IMR-90 (cell line): ENCODE measurements at places on chromosomes 2 and 18. TPM values are rescaled to one million over a fixed set of nuclear protein-coding genes. Genes with fewer than 3 reads are reported as not detected.
A peak's percentile ranks its signal among the peaks of the same experiment; 100 is the strongest.

- no peak for DNase-seq
These were observed 18.0 kb downstream of the REL start for GRCh38 chr2:60899230-60899891.

DNA sequence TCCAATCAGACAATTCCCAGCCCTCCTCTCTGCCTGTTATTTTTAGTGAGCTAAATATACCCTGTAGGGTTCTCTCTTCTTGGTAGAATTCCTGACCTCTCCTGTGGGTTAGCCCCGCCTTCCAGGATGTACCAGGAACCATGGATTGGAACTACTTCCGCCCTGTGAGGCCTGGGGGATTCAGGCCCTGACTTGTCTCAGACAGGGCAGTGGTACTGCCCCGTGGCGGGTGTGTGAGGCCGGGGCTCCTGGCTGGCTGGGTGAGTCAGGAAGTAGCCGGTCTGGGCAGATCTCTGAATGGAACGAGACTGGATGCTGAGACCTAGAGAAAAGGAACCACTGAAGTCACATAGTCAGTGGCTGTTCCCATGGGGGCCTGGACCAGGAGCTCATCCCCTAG lies 50.5 kb downstream of the DYSF start:
- DNase-seq = no peak

Gene CAPN14
- total RNA-seq = under 0.01 TPM in 2 replicates

Gene IFIH1
- total RNA-seq = 1.4 and 2.2 TPM in 2 replicates

DNA sequence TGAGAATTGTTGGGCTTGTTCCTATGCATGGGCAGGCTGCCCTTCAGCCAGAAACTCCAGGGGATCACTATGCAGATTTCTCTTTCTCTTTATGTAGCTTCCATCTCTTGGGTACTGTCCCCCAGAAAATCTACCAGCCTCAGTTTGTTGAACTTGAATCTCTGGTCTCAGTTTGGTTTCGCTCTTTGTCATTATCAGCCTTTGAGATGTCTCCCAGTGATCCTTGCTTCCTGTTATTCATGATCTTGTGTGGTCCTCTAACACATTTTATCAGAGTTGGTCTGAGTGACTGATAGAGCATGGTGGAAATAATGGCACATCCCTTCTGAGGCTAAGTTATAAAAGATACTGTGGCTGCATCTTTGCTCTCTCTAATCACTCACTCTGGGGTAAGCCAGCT lies 7.8 kb downstream of the TMEM87B start:
- DNase-seq = no peak

GRCh38 chr2:50607721-50608120 lies 424.2 kb downstream of the NRXN1 start:
- DNase-seq = no peak

DNA sequence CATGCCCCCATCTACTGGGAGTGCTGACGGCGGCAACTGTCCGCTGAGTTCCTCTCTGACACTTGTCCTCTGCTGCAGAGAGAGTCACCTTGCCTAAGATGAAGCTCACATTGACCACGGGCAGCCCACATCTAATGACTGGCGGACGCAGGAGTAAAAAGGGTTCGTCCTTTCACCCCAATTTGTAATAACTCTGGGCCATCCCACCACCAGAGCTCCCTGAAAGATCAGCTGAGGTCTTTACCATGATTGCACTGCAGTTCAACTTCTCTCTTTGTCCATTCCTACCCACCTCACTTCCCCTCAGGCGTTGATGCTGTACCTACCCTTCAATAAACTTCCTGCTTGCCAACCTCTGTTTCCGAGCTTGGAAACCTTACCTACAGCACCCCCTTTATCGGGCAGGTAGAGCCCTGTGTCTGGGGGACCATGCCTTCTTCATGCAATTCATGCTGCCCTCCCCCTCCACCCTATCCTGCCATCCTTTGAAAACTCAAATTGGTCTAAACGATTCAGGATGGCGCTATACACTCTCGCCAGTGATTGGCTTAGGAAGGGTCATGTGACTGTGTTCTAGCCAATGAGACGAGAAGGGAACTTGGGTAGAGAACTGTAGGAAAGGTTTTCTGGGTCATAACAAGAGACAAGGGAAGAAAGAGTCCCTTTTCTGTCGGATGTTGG lies 10.3 kb upstream of the B3GNT2 start:
- DNase-seq = no peak

Gene BZW1
- total RNA-seq = 268 and 323 TPM in 2 replicates

- DNase-seq = no peak
These were observed 146.2 kb upstream of the ITGA4 start for GRCh38 chr2:181310967-181311366.

Gene GALR1
- not detected in 2 replicates for total RNA-seq

- peak; percentile 6 for DNase-seq
These were observed 289.0 kb downstream of the CDH2 start for GRCh38 chr18:27887711-27888495.

Gene AKAIN1
- total RNA-seq = not detected in 2 replicates

DNA sequence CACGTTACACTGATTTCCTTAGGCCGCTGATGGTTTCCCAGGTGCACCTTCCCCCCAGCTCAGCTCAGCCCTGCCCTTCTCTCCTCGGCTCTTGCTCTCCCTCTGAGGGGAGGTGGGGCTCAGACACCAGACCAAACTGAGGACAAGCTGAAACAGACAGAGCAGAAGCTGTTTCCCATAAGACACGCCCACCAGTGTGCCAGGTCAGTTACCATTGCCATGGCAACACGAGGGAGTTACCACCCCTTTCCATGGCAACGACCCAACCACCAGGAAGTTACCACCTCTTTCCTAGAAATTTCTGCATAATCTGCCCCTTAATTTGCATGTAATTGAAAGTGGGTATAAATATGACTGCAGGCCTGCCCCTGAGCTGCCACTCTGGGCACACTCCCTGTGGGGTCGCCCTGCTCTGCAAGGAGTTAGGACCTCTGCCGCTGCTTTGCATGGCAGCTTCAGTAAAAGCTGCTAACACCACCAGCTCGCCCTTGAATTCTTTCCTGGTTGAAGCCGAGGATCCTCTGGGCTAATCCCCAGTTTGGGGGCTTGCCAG lies 120.9 kb upstream of the SMIM21 start:
- DNase-seq = no peak

DNA sequence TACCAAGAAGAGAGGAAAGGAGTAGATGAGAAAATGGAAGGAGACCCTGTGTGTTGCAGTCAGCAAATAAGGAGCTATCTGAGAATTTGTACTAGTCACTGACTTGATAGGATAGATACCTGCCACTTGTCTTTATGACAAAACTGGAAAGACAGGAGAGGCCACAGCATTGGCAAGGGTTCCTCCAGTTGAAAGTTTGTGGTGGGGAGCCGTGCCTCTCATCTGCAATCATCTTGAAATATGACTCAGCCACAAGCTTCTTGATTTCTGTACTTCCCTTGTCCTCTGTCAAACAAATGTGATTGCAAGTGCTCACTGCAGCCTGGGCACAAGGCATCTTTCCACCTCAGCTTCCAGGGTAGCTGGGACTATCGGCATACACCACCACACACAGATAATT lies 99.1 kb downstream of the GREB1L start:
- DNase-seq = no peak

Gene GNAL
- 0.28 and 0.36 TPM in 2 replicates for total RNA-seq

DNA sequence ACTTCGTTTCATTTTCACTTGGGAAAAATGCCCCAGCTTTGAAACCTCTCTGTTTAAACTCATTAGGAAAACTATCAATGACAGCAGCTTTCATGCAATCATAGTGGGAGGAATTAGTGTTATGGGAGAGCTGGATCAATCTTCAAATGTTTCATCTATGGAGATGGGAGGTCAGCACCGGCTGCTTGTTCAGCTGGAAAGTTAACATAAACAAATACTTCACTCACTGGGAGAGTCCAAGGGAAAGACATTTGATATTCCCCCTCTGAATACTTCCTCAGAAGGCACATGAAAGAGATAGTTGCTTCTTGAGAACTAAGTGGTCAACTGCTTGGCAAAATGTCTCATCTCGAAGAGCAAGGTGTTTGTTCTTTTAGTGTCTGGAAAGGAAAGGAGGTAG lies 7.3 kb downstream of the LYPD1 start:
- peak; percentile 91 for DNase-seq

DNA sequence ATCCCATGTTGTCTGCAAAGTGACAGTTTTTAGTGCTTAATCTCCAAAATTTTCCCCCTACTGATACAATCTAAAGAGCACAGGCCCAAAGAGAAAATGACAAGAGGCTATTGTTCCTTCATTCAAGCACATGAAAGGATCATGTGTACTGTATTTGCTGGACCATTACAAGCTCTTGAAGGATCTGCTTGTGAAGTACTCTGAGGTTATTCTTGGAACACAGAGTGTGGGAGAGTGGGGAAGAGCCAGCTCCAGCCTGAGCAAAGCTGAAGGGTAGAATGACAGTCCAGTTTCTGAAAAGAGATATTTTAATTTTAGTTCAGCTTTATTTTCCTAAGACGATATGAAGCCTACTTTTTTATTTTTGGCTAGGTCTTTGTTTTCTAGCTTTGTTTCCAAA lies 112.2 kb downstream of the GALNT3 start:
- no peak for DNase-seq
